ENCODE measurements at places on chromosomes 7 and 10.

DNA sequence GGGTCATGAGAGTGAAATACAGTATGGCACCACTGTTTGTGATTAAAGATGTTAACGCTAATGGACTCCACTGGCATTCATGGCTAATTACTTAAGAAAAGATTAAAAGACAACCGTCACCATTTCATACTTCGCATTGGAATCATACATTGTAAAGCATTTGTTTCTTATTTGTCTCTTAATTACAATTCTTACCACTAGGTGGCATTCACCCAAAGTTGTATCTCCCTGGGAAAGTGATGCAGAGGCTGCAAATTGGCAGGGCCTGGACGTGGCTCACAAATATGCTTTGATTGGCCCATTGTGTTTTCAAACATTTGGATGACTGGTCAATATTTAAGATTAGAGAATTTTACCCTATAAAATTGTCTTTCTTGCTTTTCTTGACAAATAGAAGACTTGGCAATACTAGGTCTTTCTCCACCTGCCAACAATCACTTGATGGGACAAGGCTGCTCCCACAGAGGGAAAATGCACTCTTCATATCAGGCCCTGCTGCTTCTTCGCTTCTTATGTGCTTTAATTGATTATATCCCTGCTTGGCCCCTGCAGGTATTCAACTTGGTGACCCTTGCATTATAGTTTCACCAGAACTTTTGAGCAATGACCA lies 72.1 kb upstream of the STARD3NL start:
- DNase-seq, result no peak

DNA sequence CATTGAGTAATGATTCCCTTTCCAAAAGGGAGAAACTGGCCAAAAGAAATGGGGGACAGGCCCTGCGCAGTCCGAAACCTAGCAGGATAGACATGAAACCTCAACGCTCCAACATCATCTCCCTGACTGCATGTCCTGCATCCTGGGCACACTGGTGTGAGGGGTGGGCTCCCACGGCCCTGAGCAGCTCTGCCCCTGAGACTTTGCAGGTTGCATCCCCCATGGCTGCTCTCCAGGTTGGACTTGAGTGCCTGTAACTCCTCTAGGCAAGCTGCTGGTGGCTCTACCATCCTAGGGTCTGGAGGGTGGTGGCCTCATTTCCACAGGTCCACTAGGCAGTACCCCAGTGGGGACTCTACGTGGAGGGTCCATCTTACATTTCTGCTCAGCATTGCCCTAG lies 16.3 kb upstream of the CRYGN start:
- no peak for DNase-seq

- no peak for DNase-seq
Measured at GRCh38 chr10:95429639-95430038, 131.5 kb downstream of the SORBS1 start.

- no peak for DNase-seq
Measured at GRCh38 chr7:54833001-54833467, 74.0 kb upstream of the SEC61G start.

GRCh38 chr10:97943294-97943693 lies 87.1 kb downstream of the CRTAC1 start:
- DNase-seq, result no peak

GRCh38 chr10:43046288-43046991 lies 30.4 kb upstream of the RET start:
- no peak for DNase-seq

- peak; percentile 38 for DNase-seq
Measured at GRCh38 chr10:6473430-6473829, 106.6 kb downstream of the PRKCQ start.

- DNase-seq, result no peak
Measured at GRCh38 chr10:17239345-17240085, 11.5 kb downstream of the VIM start.

- DNase-seq, result no peak
Measured at GRCh38 chr7:33705333-33705833, 200.0 kb upstream of the BMPER start.

- no peak for DNase-seq
Measured at GRCh38 chr7:154242709-154243108, 190.5 kb downstream of the DPP6 start.

DNA sequence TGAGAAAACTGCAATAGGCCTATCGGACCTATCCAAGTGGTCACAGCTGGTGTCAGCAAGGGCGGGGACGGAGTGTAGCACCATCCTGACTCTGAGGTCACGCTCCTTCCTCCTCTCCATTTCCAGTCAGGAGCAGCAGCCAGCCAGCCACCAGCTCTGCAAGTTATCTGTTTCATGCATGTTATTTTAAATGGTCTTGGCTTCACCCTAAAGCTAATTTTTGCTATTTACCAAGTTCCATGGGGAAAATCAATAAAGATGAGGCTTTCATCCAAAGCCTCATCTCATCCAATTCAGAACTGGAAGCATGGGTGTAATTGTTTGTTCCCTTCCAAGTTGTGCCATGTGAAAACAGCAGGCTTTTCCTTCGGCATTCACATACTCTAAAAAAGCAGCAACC lies 49.3 kb downstream of the ICA1 start:
- DNase-seq, result no peak

DNA sequence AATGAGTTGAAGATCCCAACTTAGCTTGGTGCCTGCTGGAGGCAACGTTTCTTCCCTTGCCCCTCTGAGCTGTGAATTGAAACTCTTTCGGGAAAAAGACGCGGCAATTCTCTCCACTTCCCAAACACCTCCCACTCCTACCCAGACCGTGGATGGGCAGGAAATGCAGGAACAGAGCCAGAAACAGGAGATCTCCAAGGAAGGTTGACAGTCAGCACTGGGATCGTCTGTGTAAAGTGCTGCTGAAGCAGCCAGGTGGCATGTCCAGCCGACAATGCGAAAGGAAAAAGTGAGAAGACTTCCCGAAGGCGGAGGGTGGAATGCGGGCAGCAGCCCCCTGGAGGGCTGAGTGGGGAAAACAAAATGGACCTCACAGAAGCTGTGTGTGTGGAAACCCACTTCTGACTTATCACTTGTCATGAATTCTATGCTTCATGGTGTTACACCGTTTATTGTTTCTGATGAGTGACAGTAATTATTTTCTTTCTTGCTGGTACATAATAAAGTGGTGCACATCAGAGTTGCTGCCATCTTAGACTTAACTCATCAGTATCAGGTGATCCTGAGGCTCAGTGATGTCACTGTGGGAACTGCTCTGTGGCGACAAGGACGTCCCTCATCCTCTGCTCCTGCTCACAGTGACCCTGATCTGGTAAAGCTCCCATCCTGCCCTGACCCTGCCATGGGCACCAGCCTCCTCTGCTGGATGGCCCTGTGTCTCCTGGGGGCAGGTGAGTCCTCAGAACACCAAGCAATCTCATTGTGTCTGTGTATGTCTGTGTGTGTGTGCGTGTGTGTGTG lies 220.5 kb upstream of the PRSS1 start:
- DNase-seq, result no peak

All from T-helper 22 cell (primary cell).